Ecto neural progenitor cell (in vitro differentiated cells): ENCODE measurements at places on chromosomes 11 and 22.

- no peak for DNase-seq
Measured at GRCh38 chr11:110176366-110177085, 83.3 kb downstream of the ZC3H12C start.

- no peak for DNase-seq
Measured at GRCh38 chr11:128837627-128838026, 29.5 kb downstream of the KCNJ1 start.

- DNase-seq = no peak
Measured at GRCh38 chr22:29183971-29184848, 21.5 kb upstream of the EMID1 start.

DNA sequence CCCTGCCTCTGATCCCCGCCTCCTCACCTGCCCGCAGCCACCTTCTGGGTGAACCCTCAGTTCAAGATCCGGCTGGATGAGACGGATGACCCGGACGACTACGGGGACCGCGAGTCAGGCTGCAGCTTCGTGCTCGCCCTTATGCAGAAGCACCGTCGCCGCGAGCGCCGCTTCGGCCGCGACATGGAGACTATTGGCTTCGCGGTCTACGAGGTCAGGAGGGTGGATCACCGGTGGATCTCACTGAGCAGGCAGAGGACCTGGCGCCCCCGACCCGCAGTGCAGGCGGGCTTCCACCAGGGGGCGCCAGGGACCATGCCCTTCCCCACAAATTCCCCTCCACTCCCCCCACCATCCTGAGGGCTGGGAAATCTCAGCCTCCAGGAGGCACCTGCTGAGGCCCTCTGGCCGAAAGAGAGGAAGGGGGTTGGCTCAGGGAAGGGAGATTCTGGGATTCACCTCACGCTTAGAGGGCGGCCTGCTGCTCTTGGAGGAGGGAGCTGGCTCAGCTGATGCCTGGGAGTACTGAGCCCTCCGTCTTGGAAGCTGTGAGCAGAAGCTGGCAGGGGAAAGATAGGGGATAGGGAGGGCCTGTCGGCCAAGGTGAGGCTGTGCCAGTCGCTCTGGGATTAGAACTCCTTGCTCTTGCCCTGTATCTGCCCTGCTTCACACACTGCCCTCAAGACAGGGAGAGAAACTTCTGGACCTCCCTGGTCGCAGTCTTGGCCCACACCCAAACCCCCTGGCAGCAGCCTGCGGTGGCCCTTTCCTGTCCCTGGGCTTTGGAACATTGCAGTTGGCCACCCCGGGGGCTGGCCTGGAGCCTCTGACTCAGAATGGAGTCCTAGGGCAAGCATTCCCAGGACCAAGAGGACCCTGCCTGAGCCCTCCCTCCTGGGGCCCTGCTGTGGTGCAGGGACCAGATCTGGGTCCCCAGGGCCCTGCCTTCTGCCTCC lies 23.2 kb downstream of the CAPN1 start:
- peak; percentile 91 for DNase-seq

GRCh38 chr11:61711498-61711897 lies 31.3 kb downstream of the DAGLA start:
- DNase-seq = no peak

- DNase-seq = no peak
Measured at GRCh38 chr11:67044496-67044895, 12.2 kb upstream of the RHOD start.

DNA sequence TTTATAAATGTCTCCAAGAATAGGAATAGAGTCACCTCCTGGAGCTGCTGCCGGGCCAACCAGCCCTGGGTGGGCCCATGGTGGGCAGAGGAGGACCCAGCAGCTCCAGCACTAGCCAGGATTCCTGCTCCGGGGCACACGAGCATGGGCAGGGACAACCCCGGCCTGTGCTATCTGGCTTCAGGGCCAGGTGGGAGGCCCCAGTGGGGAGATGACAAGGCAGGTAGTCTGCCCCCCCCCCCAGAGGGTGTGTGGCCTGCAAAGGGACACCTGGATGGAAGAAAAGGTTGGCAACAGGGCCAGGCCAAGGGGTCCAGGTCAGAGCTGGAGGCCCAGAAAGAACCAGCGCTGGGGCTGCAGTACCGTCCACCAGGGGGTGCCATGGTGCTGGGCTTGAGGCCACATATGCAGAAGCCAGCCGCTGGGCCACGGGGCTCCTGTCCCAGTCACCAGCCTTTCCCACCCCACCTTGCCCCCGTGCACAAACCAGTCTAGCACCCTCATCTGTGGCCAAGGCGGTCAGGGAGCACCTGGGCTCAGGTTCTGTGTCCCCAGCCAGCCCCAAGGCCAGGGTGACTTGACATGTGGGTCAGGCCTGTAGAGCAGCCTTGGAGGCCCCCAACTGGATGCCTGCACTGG lies 3.4 kb downstream of the TSPAN32 start:
- peak; percentile 90 for DNase-seq

GRCh38 chr22:27139935-27140511 lies 482.6 kb downstream of the MIAT start:
- no peak for DNase-seq

GRCh38 chr11:69299023-69299461 lies 5.1 kb downstream of the MYEOV start:
- DNase-seq = no peak

DNA sequence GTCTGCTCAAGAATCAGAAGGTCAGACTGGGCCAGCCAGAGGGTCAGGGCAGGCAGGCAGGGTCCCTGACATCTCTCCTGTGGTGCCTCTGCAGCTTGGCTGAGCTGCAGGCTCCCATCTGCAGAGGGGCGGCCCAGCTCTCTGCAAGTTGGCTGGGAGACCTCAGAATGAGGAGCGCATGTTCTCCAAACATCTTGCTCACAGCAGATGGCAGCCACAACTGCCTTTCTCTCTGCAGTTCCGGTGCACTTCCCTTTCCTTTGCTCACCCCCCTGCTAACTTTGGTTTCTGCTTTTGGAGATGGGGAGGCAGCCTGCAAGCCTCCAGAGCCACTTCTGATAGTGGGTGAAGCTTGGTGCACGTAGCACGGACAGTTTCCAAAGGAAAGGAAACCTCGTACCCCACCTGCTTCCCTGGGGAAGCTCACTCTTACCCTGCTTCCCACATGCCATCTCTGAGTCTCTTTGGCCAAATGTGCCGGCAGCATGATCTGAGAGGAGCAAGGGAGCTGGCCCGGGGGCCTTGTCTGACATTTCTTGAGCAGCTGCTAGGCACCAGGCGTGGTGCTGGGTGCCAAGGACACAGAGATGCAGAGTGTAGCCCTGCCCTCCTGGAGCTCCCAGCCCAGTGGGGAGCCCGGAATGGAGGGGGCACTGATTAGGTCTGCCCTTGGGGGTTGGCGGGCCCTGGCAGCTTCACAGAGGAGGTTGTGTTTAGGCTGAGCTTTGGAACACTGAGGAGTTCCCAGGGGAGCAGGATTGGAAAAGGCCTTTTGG lies 18.2 kb downstream of the DAGLA start:
- no peak for DNase-seq

DNA sequence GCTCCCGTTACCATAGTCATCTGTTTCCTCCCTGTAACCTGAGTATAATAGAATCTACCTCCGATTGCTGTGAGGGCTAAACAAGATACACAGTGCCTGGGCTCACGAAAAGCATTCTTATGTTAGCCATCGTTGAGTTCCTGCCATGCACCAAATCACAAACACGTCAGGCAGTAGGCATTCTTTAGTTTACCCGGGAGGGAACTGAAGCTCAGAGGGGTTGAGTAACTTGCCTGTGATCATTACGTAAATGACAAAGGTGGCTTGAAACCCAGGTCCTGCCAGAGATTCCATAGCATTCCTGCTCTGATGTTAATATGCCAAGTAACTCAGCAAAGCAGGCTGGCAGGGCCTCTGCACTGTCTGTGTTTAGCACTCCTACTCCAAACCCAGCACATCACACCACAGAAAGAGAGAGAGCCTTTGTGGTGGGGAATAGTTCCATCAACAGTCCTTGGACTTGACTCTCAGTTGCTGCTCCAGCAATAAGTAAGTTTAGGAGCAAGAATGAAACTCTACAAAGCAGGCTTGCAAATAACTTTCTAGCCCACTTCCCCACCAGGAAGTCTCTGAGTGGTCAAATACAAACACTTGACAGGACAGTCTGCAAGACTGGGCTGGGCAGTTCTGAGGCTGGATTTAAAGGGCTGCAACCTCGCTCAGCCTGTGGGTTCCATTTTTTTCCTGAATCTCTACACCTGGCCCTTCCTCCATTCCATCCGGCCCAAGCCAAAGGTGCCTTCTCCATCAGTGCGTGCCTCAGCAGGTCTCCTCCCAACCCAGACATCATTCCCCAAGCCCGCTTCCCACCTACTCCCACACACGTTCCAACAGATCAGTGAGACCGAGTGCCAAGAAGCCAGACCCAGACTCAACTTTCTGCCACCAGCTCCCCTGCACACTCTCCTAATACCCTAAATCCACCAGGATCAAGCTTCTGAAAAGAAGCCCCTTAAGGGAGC lies 1.1 kb downstream of the SCN2B start:
- no peak for DNase-seq

GRCh38 chr22:19812910-19813309 lies 41.8 kb downstream of the GNB1L start:
- no peak for DNase-seq

- DNase-seq = no peak
Measured at GRCh38 chr11:18013790-18014507, 1.1 kb upstream of the SERGEF start.

GRCh38 chr22:33757802-33758483 lies 162.3 kb downstream of the LARGE1 start:
- peak; percentile 55 for DNase-seq

DNA sequence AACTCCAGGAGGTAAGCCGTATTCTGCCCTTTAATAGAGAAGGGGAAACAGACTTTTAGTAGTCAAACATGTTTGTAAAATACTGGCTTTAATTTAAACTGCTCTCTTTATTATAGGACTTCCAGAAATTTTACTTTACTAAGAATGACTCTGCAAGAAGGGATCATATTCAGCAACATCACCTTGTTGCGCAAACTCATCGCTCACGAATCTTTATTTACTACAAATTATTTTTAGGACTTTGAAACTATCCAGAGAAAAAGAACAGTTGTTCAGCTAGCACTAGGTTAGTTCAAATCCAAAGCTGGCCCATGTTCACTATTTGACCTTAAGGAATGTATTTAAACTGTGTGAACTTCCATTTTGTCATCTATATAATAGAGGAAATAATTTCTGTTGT lies 498.3 kb upstream of the TENM4 start:
- DNase-seq = no peak

GRCh38 chr11:11380883-11381282 lies 27.8 kb upstream of the CSNK2A3 start:
- no peak for DNase-seq
